Activated T-helper 1 cell treated with Interleukin-2 at 50 U/mL for 16 hours (primary cell): ENCODE measurements at places on chromosomes 3 and 15.

GRCh38 chr3:123759311-123759710, 124.8 kb downstream of the MYLK start:
- no peak for DNase-seq

DNA sequence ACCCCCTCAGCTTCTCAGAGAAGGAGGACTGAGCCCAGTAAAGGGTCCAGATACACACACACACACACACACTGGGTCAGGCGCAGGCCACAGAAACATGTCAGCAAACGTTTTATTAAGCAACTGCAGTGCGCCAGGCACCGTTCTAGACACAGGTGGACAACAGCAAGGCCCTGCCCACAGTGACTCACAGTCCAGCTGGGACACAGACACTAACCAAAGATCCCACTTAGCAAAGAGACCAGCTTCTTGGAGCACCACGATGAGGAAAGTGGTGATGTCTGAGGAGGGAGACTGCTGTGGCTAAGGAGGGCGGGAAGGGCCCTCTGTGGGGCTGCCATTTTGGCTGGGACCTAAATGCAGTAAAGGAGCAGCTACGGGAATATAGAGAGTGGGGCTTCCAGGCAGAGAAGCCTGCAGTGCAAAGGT, 2.8 kb upstream of the VILL start:
- DNase-seq, result no peak

DNA sequence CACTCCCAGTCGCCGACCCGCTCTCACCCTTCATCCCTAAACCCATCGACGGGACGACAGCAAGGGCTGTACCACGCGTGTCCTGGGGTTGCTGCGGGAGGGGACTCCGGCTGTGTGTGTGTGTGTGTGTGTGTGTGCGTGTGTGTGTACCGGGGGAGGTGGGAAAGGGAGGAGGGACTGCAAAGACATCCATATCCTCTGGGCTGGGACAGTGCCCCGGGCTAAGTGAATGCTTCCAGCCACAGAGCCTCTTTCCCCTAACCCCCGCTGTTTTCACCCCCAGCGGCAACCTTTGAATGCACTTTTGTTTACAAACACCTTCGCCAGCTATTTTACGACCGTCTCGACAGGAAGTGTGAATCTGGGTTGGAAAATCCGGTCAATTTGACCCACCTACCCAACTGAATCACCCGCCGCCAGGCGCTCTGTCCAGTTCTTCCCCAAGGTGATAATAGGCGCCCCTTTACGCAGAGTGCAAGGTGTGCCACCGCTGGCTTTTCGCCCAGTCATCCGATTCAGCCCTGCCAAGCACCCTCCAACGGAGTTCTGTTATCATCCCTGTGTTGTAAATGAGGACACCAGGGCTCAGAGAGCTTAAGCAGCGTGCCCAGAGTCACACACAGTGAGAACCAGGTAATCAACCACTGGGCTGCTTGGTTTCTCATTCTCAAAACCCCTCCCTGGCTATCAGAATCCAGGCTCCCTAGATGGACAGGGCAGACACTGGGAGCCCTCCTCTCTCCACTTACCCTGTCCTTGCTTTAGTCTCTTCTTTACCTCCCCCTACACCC, 739 bp upstream of the AMOTL2 start:
- no peak for DNase-seq

DNA sequence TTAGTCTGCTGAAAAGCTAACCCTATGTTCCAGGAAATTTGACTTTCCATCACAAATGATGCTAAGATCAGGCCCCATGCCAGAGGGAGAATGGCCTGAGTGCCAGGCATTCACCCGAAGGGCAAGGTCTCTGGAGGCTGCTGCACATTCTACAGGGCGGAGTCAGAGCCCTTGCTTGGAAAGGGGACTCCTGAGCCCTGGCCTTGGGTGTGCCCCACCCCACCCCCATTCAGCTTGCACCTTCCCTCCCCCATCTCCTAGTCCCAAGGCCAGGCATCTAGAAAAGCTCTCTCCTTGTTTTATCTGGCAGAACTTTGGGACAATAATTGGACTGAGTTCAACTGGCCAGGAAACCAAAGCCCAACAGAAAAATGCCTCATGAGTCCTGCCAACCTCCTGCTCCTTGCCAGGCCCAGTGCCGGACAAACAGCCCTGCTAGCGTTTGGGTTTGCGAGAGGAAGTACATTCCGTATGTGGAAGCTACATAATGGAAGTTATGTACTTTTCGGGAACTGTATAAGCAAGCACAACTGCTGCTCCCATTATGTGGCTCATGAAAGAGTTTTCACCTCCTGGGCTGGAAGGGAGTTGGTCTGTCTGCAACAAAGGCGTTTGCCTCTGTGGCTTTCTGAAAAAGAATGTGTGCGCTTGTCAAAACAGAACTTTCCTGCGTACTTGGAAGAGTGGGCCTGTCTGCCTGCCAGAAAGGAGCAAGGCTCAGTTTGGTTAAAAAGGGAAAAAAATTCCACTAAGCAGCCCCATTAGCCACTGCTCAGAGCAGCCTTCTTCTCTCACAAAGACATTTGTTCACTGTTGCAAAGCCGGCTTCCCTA, 321.5 kb upstream of the CTNNB1 start:
- no peak for DNase-seq

GRCh38 chr15:69393831-69394491, 20.2 kb upstream of the KIF23 start:
- DNase-seq, result no peak

GRCh38 chr3:9630550-9631139, 18.7 kb upstream of the MTMR14 start:
- DNase-seq, result no peak

DNA sequence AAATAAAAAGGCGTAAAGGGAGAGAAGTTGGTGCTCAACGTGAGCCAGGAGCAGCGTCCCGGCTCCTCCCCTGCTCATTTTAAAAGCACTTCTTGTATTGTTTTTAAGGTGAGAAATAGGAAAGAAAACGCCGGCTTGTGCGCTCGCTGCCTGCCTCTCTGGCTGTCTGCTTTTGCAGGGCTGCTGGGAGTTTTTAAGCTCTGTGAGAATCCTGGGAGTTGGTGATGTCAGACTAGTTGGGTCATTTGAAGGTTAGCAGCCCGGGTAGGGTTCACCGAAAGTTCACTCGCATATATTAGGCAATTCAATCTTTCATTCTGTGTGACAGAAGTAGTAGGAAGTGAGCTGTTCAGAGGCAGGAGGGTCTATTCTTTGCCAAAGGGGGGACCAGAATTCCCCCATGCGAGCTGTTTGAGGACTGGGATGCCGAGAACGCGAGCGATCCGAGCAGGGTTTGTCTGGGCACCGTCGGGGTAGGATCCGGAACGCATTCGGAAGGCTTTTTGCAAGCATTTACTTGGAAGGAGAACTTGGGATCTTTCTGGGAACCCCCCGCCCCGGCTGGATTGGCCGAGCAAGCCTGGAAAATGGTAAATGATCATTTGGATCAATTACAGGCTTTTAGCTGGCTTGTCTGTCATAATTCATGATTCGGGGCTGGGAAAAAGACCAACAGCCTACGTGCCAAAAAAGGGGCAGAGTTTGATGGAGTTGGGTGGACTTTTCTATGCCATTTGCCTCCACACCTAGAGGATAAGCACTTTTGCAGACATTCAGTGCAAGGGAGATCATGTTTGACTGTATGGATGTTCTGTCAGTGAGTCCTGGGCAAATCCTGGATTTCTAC, at the start of gene RARB:
Gene RARB (plus strand): TSS at position 322 of the 847 bp plus-strand sequence. CDS start 469 bp downstream, at position 791.
- DNase-seq, result no peak

GRCh38 chr3:3280396-3280795, 100.9 kb upstream of the CRBN start:
- no peak for DNase-seq

- no peak for DNase-seq
Measured at GRCh38 chr15:61198722-61199121, 30.4 kb downstream of the RORA start.

GRCh38 chr3:48528754-48529153, 24.8 kb upstream of the SHISA5 start:
- no peak for DNase-seq

DNA sequence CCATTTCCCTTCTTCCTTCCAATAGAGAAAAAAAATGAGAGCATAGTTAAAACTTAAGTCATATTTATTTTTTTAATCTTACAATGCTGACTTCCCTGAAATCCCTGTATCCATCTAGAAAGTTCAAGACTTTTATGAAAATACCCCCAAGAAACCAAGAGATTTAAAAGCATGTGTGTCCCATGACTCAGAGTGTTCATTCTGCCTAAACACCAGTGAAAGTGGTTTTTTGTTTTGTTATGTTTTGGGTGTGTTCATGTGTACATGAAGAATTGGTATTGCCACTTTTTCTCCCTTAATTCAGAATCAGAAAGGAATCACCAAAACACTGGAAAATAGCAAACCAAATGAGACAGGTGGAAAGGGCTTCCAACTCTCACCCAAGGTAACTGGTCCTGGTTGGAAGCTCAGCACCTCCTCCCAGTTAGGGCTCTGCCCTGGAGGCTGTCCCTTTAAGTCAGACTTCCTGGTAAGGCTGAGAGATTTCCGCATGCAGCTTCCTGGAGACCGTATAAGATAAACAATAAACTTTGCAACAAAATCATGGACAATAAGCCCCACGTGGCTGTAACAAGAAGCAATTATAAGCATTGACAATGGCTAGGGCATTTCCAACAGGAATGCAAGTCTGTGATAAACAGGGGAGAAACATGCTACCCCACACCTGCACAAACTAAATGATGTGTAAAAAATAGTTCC, 121.9 kb upstream of the ARHGEF3 start:
- peak; percentile 29 for DNase-seq

GRCh38 chr15:69806287-69806915, 291.3 kb downstream of the TLE3 start:
- DNase-seq, result no peak

GRCh38 chr3:49311283-49311682, 28.6 kb downstream of the USP4 start:
- no peak for DNase-seq

DNA sequence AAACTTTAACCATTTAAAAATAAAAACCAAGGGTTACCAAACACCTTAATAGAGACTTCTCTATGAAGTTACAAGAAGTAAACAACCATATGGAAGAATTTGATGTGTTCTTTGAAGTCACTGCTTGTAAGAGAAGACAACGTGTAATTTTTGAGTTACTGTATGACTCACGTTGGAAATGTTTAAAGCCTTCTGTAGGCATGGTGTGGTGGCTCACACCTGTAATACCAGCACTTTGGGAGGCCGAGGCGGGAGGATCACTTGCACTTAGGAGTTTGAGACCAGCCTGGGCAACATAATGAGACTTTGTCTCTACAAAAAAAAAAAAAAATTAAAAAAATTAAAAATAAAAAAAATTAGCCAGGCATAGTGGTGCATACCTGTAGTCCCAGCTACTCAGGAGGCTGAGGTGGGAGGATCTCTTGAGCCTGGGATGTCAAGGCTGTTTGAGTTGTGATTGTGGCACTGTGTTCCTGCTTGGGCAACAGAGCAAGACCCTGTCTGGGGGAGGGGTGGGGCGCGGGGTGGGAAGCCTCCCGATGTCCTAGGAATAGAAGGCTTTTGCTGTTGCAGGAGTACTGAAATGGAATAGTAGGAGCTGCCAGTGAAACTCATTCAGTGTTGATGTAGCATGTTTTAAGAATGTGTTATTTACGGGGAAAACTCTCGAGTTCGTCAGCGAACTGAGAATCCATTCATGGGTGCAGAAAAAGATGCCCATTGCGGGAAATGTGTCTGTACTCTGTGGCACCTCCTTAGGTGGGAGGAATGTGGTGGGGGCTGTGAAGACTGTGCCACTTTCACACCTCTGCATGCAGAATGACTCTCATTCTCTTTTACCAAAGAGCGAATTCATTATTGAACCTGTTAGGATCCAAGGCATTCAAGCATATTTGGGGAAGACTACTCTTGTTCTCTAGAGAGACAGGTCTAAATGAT, 134.2 kb downstream of the FNDC3B start:
- DNase-seq, result no peak

GRCh38 chr3:108552267-108553159, 36.7 kb downstream of the CIP2A start:
- DNase-seq, result no peak

GRCh38 chr3:99783011-99783573, 34.6 kb upstream of the CMSS1 start:
- no peak for DNase-seq

- no peak for DNase-seq
Measured at GRCh38 chr3:151275091-151275490, 3.3 kb downstream of the P2RY14 start.

DNA sequence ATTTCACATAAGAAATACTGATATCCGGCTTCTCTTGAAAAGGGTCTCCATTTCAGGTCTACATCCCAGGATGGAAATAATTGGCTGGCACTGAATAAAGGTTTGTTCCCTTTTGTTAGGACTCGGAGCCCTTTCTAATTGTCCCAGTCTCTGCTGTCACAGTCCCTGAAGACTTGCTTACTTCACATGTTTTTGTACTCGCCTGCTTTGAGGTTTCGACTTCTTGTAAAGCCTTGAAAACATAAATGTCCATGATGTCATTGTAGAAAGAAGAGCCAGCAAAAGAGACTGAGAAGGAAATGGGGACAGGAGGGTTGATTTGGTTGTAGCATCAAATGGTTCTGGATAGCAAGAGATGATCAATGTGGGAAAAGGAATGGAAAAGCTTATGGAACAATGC, 963.4 kb upstream of the SEMA6D start:
- DNase-seq, result no peak

- DNase-seq, result no peak
Measured at GRCh38 chr3:105473521-105474223, 107.0 kb downstream of the ALCAM start.

- DNase-seq, result no peak
Measured at GRCh38 chr3:105598042-105598796, 231.5 kb downstream of the ALCAM start.

DNA sequence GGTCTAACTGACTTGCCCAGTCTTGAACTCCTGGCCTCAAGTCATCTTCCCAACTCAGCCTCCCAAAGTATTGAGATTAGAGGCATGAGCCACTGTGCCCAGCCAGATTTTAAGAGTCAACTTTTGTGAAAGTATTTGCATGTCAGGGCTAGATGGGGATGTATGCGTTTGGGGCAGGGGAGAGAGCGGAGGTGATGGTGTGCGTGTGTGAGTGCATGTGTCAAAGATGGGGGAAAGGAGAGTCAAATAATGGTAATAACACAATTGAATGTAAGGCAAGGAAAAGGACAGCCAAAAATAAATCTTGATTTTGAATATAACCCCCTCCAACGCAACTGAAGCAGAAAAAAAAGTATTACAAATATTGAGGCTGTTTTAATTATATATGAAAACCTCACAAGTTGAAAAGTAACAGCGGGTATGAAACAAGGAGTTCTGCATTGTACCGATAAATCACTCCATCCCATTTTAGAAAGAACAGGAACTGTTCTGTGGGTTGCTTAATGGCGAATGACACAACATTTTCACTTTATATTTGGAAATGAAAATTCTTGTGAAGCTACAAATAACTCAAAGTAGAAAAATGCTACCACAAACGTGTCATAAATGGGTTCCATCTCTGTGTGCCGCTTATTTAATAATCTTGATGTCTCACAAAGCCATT, 29.9 kb upstream of the LDHAL6B start:
- no peak for DNase-seq

DNA sequence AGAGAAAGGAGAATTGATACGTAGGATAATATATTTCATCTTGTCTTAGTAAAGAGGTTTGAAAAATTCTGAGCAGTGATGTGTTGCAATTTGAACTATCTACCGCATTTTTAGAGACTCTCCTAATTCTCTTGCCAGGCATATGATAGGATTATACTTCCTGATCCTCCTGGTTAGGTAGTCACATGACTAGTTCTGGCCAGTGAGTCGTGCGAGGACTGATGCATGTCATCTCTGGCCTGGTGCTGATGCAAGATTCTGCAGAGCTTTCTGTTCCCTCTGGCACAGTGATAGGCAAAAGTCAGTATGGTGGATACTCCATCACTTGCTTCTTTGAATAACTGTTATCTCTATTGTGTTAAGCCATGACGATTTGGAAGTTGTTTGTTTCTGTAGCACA, 277.6 kb upstream of the NAALADL2 start:
- no peak for DNase-seq
